WTC11 (cell line): ENCODE measurements at places on chromosomes 3 and 15.

GRCh38 chr3:195802261-195802701, 9.4 kb downstream of the MUC4 start:
- no peak for DNase-seq

- no peak for DNase-seq
Measured at GRCh38 chr3:111713833-111714232, 118.7 kb upstream of the ZBED2 start.

- DNase-seq: no peak
Measured at GRCh38 chr3:46010519-46011113, 15.0 kb upstream of the FYCO1 start.

- DNase-seq: no peak
Measured at GRCh38 chr3:55157731-55158130, 229.9 kb upstream of the LRTM1 start.

DNA sequence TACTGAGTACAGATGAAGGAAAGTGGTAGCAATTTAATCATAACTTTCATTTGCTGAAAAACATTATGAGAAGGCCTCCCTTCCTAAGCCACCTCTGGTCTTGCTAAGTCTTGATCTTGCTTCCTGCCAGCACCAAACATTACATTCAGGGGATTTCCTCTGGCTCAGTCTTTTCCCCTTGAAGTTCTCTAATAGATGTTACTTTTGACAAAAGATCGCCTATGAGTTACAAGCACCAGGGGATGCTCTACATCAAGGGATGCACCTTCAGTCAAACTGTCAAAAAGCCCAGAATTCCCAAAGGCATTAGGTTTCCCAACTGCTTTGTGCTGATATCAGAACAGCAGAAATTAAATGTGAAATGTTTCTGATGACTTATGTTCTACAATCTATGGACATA, 47.3 kb downstream of the AQP9 start:
- no peak for DNase-seq

GRCh38 chr15:66895794-66896453, 169.5 kb upstream of the SMAD3 start:
- no peak for DNase-seq

DNA sequence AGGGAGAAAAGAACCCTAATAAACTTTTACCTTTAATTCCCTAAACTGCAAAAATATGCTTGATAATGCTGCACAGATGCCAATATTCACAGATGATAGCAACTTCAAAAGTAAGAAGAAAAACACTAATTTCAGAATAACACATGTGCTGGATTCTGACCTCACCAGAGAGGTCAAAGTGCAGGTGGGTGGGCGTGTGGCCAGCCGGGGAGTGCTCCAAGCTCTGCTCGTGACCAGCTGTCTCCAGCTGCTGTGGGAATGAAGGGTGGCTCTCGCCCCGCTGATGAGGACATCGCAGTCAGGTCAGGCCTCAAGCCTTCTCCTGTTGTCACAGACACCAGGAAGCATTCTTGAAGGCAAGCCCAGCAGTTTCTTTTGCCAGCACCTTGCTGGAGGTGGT, 57.1 kb downstream of the ADAMTS17 start:
- no peak for DNase-seq

DNA sequence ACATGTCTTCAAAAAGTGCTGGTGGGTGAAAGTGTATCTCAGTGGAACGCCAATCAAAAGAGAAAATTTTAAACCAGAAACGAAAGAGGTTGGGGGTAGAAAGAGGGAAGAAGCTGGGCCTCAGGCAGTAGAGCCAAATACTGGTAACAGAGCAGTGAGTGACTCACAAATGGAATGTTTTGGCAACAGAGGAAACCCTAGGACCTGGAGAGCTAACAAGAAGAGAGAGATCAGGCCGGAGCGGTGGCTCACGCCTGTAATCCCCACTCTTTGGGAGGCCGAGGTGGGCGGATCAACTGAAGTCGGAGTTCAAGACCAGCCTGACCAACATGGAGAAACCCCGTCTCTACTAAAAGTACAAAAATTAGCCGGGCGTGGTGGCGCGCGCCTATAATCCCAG, 450.8 kb upstream of the NAALADL2 start:
- no peak for DNase-seq

DNA sequence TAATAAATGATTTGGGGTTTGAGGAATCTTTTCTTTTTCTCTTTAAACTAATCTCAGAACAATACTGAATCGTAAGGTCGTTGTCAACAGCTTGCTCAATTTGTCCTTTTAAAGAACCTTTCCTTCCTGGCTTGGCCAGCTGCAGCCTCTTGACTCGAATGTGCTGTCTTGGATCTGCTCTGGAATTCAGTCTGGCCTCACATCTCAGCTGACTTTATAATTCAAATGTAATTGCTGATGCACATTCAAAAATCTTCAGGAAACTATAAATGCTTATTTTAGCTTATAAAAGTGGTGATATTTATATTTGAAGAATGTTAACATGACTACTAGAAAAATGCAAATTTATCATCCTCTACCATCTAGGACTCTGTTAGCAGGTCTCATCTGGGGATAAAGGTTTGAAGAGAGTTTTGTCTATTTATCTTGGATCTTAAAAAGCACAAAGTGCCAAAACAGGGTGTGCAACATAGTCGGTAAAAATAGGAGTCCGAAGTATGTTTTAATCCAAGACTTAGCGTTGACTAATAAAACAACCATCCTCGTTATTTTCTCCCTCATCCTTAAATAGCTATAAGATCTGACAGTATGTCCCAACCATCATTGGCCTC, 1035.2 kb downstream of the MCTP2 start:
- DNase-seq: no peak

DNA sequence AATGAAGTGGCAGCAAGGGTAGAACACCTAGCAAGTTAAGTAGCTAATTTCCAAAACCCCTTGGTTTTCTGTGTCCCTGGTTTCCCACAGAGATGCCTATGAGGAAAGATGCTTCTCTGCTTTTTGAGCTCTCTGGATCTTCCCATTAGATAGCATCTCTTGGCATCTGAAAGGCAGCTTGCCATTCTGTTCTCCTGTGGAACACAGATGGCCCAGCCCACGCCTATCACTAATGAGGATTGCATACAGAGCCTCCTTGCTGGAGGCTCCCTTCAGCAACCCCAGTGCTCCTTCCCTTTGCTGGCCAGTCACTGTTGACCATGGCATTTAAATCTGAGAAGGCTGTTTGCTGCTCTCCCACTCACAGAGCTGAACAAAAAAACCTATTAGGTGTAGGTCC, 34.4 kb upstream of the ETV5 start:
- DNase-seq: no peak

DNA sequence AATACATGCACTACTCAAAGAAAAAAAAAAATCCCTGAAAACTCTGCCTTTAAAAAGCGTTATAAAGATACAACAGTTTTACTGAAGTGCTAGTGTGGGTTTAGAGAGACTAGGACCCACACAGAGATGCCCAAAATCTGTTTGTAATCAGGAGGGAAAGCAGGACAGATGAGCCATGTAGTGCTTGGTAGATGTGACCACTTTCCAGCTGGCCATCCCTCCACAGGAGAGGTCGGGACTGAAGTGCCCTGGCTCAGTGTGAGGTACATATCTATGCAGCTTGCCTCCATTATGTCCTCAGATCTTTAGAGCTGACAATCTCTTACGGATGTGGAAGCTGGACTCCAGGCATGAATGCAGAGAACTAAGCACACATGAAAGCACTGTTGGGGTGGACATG, 57.5 kb upstream of the NANOGP8 start:
- no peak for DNase-seq

- no peak for DNase-seq
Measured at GRCh38 chr15:35738370-35738769, 192.4 kb upstream of the DPH6 start.
